Activated CD4-positive, CD25-positive, alpha-beta regulatory T cell treated with anti-CD3 and anti-CD28 coated beads, Interleukin-2, amount 50 U/mL, for 24 hours (primary cell): ENCODE measurements at places on chromosomes 7 and 10.

- ATAC-seq = no peak
Measured at GRCh38 chr7:106657085-106657991, 3.6 kb downstream of the CCDC71L start.

DNA sequence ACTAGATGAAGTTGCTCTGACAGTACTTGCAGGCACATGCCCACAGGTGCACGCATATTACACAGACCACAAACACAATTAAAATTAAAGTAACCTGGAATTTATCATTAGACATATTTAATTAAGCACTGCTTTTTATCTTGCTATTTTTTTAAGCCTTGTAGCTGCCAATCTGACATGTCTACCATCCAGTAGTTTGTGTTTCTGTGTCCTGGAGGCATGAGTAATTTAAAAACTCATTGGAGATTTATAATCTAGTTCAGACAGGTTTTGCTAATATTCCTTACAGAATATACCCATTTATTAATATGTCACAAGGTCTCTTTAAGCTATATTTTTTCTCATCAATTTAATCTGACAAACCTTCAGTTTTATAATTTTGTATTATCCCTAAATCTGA, 445.0 kb upstream of the KLF6 start:
- ATAC-seq = no peak

DNA sequence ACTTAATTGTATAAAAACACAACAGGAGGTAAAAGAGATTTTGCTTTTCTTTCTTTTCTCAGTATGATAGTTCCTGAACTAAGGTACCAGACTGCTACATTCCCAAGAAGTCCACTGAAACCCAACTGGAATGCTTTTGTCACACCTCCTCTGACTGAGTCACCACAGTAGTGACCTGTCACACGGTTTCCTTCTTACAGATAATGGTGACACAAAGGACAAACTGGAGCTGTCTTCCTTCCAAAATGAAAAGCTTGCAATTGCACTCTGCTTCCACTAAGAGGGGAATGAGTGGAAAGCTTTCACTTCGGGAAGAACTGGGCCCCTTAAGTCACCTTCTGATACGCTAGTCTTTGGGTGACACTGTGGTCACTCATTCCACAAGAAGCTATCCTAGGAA, 122.2 kb downstream of the KMT2E start:
- no peak for ATAC-seq

DNA sequence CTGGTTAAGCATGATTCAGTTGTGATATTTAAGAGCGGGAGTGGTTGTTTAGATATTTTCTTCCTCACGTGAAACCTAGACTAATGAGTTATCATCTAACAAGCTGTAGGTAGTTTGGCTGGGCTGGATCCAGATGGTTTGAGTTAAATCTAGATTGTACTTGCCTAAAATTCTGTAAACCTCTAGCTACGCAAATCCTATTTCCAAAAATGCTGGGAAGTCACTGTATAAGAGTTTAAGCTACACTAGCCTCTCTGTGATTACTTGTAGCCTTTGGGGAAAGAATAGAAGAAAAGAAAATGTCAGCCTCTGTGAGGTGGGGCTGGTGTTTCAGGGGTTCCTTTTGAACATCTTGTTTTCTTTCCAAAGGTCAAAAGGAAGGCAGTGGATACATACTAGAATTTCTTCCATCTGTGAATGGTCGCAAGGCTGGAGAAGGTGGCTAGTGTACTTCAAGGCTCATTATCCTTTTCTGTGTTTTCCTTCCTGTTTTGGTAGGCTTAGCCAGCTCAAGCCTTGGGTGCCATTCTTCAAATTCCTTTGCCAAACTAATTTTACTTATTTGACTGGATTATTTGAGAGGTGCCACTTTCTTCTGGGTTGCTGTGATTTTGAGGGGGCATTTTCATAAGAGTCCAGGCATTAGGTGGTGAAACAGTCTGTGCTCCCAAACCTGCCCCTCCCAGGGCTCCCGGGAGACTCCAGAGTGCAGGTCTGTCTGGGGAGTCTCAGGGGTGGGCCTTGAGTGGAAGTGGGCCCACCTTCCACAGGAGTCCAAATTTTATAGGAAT, 5.2 kb upstream of the EN2 start:
- no peak for ATAC-seq

DNA sequence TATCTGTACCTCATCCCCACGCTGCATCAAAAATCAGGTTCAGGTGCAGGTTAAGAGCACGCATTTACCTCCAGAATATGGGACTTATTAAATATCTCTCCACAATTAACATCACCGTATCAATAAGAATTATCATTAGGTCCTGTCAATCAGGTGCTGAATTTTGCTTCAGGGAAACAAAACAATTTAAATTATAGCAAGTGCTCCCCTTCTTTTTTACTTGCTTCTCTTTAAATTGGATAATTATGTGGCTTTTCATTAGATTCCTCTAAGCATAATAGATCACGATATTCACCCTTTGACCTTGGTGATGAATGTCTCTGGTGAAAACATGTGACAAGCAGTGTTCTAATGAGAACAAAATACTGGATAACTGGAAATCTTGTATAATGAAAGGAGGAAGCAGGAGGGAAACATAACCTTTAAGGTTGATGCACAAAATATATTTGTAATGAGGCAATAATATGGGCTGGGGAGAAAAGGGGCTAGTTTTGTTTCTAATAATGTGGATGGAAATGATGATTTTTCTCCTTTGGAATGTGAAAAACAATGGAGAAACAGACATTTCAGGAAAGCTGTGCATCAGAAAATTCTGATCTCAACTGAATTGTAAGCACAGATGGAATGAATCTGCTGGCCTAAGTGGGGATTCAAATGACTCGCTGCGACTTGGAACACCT, 166.9 kb downstream of the SNX10 start:
- ATAC-seq = no peak

DNA sequence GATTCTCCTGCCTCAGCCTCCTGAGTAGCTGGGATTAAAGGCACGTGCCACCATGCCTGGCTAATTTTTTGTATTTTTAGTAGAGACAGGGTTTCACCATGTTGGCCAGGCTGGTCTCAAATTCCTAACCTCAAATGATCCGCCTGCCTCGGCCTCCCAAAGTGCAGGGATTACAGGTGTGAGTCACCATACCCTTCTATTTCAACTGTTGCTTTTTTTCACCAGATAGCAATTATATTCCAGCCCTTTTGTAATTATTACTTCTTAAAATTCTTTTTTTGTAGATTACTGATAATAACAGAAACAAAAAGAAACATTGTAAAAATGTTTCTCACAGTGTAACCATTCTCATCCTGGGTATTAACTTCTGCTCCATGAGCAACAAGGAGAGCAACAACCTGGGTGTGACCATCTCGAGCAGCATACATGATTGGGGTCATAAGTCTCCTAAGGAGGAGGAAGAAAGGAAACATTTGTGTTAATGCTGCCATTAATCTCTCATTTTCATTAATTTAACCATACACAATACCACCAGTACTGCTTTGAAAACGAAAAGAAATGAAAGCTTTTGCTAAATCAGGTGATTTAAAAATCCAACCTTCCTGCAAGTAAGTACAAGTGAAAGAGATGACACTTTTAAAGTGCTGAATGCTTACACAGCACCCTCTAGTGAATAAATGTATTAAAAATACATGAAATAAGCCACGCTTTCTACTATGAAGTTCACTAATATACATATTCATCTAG, 41.8 kb downstream of the ASZ1 start:
- no peak for ATAC-seq

GRCh38 chr10:69866246-69866687, 64.6 kb downstream of the COL13A1 start:
- ATAC-seq = no peak

GRCh38 chr7:28378574-28379149, 33.7 kb upstream of the CREB5 start:
- ATAC-seq = no peak

GRCh38 chr10:5484205-5484604, 15.2 kb downstream of the CALML5 start:
- ATAC-seq = no peak

GRCh38 chr7:18855796-18856195, 261.6 kb downstream of the TWIST1 start:
- ATAC-seq = no peak

- no peak for ATAC-seq
Measured at GRCh38 chr7:129665013-129665401, 53.5 kb downstream of the NRF1 start.

DNA sequence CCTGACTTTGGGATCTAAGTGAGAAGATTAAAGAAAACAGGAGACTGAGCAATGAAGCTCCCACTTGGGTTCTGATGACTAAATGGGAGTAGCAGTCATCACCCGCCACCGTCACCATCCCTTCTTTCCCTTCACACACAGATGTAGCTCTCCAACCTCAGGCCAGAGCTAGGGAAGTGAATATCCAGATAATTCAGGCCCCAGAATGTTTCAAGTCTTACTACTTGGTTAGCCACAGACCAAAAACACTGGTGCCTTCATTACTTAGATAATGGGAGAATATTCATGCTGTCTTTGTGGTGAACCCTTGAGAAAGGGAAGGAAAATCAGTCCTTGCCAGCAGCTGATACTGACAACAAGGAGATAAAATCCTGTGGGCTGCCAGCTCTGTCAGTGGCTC, 100.7 kb downstream of the OSBPL3 start:
- no peak for ATAC-seq

DNA sequence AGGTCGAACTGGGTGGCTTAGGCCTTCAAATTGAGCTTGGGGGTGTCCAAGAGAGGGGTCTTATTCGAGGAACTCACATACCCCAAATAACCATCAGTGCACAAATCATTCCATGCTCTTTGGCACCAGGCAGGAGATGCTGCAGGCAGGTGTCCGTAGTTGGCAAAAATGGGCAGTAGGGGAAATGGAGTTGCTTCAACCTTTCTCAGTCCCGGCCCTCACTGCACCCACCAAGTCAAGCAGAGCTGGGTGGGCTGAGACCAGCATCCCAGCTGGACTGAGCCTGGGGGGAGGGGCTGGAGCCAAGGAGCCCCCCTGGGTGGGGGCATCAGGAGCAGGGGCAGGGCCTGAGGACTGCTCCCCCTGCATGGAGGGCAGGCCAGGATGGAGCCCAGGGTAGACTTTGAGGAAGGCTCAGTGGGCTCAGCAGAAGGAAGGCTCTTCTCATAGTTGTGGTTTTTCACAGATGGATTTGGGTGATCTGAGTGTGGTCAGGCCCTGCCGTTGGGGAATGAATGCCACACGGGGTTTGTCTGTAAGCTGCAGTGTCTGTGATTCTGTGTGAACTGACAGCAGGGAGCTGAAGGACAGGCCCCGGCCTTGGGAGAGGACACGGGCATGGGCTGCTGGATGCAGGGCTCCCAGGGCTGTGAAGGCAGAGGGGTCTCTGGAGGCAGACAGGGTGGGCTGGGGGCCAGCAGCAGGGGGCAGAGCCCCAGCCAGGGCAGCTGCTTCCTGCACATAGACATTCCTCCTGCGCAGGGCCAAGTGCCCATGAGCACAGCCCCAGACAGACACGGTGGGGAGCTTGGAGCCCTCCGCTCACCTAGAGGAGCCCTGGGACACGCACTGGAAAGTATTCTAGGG, 144.5 kb downstream of the ADCY1 start:
- no peak for ATAC-seq

DNA sequence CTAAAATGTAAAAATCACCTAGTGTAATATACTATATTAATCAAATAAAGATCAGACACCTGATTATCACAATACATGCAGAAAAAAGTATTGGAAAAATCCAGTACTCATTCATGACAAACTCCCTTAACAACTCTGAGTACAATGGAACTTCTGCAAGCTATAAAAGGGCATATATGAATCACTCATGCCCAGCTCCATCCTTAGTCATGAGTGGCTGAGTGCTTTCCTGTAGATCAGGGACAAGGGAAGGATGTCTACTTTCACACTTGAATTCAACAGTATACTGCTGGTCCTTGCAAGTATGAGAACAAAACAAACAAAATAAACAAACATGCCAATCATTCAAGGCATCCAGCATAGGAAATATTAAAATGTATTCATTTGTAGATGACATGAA, 116.5 kb downstream of the ADARB2 start:
- no peak for ATAC-seq

- no peak for ATAC-seq
Measured at GRCh38 chr10:12681252-12681651, 320.3 kb downstream of the CCDC3 start.

DNA sequence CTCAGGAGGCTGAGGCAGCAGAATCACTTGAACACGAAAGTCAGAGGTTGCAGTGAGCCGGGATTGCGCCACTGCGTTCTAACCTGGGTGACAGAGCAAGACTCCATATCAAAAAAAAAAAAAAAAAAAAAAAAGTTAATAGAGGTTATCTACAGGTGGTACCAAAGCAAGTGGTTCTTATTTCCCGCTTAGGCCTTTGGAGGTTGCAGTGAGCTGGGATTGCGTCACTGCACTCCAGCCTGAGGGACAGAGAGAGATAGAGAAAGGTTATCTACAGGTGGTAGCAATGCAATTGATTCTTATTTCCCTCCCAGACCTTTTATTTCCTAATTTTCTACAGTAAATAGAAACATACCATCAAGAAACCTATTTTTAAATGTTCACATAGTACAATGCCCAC, 98.2 kb downstream of the DLG5 start:
- no peak for ATAC-seq

DNA sequence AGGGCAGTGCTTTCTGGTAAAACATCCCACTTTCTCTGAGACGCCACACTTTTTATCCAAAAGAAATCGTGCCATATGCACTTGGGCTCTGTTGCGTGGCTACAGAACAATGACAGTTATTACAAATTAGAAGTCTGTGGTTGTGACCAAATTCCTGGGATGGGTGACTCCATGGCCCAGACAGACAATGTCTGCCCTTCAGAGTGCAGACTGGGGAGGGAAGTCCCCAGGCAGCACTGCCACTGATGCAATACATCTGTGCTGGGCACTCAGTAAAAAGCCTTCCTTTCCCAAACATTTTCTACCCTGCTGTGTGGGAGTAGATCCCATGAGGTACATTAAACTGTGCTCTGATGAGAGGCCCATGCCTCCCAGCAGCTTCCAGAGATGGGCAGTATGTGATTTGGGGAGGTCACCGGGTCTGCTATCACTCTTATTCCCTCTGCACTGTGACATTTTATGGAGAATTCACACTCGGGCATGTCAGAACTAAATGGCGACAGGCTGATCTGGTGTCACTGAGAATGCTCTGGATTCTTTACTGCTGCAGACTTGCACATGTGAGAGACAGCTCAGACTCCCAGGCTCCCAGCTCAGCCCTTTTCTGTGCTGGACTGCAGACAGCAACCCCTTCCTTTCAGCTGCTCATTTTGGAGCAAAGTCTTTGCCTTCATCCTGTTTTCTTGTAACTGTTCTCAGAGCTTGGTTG, 243.5 kb upstream of the ZNF32 start:
- ATAC-seq = no peak

DNA sequence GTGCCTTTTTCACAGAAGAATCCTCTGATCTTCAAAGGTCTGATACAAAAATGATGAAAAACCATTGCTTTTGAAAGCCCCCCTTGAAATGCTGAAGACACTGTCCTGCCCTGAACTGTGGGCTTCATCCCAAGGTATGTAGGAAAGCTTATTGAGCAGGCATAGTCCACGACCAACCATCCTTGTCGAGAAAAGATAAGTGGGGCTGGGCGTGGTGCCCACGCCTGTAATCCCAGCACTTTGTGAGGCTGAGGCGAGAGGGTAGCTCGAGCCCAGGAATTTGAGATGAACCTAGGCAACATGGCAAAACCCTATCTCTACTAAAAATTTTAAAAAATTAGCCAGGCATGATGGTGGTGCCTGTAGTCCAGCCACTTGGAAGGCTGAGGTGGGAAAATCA, 25.6 kb downstream of the TACR2 start:
- ATAC-seq = no peak

GRCh38 chr10:88953662-88954061, 1.1 kb upstream of the ACTA2 start:
- ATAC-seq = no peak

GRCh38 chr10:99799613-99800012, 17.2 kb downstream of the ABCC2 start:
- no peak for ATAC-seq
